CD4-positive, alpha-beta T cell treated with Interferon alpha-2 for 1 hour (primary cell): ENCODE measurements at places on chromosomes 2 and 18.

DNA sequence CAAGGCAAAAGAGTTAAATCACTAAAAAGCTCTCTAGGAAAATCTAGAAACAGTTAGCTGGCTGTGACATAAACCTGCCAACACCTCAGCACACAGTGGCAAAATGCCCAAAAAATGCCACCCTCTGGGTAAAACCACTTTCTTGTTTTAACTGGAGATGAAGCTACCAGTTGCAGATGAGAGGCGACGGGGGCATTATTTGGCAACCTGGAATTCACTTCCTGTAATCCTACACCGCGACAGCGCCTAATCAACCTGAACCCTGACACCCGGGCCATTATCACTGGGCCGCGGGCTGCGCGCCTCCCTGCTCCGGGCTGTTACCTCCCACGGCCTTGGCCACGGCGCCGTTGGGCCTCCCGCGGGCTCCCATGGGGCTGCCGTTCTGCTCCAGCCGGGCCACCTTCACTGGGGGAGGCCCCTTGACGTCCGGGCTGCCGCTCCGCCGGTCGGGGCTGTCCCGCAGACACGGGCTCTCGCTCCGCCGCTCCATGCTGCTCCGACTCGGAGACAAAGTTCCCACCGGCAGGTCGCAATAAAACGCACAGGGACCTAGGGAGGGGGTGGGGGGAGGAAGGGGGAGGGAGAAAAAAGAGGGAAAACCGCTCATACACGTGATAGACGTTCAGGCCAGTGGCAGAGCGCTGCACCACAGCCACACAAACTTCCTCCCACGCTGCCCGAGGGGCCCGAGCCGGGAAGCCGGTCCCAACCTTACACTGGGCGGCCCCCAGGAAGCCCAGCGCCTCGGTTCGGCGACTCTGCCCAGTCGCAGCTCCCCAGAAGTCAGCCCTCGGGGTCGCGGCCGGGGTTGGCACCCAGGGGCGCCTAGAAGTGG lies 2.0 kb downstream of the SATB2 start:
- DNase-seq: no peak

DNA sequence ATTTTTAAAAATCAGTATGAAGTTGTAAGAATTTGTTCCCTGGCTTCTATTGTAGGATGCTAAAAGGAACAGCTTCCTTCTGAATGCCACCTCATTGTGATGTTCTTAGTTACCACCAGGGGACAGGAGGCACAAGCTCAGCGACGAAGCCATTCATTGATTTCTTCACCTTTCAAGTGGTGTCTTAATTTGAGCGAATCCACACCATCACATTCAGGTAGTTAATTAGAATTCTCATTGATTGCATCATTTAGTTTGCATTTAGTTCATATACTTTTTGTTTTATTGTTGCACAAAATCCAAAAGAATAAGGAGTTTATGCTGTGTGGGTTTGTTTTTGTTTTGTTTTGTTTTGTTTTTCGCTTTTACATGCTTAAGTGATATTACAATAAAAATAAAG lies 23.1 kb downstream of the CYP27C1 start:
- DNase-seq: peak; percentile 27

DNA sequence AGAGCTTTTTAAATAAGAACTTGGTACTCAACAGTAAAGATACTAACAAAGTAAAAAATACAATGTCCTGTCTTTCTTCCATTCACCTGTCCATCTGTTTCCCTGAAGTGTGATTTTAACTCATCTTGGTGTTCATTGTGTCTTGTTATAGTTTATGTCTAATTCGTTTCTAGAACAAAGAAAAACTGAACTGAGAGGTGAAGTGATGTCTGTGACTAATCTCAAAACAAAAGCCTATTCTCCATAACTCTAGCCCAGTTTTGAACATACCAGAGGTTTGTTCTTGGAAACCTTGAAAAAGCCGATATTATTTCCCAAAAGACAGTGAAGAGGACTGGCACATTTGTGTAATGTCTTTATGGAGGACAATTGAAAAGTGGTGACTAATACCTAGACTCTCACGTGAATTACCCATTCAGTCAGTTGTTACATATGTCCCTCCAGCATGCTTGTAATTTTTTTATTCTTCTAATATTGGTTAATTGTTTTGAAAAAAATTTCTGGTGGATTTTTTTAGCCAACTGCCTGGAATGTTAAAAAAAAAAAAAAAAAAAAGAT lies 725.8 kb downstream of the SATB2 start:
- no peak for DNase-seq

DNA sequence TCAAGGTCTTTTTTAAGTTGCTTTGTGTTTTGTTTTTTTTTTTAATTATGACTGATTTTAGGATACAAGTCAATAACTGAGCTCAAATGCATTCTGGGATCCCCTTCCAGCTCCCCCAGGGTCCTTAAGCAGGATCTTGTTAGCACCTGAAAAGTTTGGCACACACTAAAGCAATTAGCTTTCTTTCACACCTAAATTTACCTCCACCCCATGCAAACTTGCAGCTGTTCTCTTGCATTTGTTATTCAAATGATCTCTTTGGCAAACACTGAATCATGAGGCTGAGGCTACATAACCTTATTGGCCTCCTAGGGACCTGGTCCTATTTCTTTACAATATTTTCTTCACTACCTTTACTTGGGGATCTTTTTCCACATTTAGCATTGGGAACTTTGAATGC lies 2026.1 kb upstream of the CELF4 start:
- DNase-seq: no peak

DNA sequence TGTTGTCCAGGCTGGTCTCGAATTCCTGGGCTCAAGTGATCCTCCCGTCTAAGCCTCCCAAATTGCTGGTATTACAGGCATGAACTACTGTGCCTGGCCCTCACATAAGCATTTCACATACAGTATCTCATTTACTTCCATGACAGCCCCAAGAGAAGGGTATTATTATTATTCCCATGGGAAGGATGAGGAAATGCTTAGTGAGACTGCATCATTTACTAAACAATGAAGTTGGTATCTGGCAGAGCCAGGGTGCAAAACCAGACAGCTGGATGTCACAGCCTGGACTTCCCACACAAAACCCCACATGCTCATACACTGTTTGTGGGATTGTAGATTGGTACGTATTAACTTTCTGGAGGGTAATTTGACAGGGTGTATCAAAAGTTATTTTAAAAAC lies 29.9 kb downstream of the DAPL1 start:
- DNase-seq: no peak

DNA sequence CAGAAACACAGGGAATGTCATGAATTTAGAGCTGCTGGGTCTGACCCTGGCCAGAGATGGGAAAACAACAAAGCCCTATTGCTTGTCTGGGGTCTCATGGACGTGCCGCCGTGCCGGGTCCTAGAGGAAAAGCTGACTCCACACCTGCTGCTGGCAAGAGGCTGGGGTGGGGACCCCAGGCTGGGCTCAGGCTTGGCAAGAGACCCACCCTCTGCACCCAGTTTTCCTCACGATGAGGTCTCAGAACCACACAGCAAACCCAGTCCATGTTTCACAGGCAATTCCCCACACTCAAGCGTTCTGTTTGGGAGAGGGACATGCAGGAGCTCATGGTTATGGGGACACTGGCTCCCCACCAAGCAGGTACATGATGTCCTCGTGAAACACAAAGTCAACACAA lies 367.3 kb upstream of the SALL3 start:
- no peak for DNase-seq

- DNase-seq: peak; percentile 3
Observed at GRCh38 chr2:191243154-191243553, 2.0 kb upstream of the MYO1B start.

GRCh38 chr2:188450732-188451483 lies 159.2 kb downstream of the GULP1 start:
- DNase-seq: no peak

DNA sequence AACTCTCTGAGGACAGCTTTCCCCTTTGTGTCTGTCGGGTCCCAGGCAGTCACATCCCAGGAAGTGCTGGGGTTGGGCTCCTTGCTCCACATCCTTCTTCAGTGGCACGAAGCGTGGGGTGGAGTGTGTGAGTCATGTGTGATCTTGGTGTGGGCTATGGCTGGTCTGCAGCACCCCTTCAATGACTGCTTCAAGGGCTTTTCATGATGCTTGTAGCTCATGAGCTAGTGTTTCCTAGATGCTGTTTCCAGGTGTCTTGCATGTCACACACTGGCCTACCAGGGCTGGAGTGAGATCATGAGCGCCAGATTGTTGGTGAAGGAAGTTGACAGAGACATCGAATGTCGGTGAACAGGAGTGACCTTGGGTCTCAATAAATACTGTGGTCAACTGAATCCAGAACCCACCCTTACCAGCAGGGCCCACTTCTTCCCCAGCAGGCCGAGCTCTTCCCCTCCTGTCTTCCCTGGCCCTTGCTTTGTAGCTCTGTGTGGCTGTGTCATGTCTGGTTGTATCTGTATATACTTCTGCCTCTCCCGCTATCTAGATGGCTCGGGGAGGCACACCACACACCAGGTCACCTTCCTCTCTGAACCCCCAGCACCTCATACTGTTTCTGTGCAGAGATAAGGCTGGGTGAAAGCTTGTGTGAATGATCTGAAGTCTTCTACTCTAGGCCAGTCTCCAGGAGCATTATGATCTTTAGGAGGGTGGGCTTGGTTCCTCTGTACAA lies 3.8 kb downstream of the C2orf92 start:
- no peak for DNase-seq

GRCh38 chr2:46269544-46270273 lies 27.5 kb upstream of the EPAS1 start:
- no peak for DNase-seq

- DNase-seq: no peak
Observed at GRCh38 chr2:141468761-141469160, 662.1 kb downstream of the LRP1B start.

- no peak for DNase-seq
Observed at GRCh38 chr2:136178941-136179601, 61.1 kb upstream of the CXCR4 start.

GRCh38 chr2:181457121-181457740 lies at the start of gene ITGA4:
TSS of gene ITGA4 (plus strand) at chr2:181457386. CDS start at chr2:181457655, 269 bp downstream.
- peak; percentile 88 for DNase-seq

GRCh38 chr2:7745369-7745768 lies 828.2 kb downstream of the RNF144A start:
- DNase-seq: no peak

DNA sequence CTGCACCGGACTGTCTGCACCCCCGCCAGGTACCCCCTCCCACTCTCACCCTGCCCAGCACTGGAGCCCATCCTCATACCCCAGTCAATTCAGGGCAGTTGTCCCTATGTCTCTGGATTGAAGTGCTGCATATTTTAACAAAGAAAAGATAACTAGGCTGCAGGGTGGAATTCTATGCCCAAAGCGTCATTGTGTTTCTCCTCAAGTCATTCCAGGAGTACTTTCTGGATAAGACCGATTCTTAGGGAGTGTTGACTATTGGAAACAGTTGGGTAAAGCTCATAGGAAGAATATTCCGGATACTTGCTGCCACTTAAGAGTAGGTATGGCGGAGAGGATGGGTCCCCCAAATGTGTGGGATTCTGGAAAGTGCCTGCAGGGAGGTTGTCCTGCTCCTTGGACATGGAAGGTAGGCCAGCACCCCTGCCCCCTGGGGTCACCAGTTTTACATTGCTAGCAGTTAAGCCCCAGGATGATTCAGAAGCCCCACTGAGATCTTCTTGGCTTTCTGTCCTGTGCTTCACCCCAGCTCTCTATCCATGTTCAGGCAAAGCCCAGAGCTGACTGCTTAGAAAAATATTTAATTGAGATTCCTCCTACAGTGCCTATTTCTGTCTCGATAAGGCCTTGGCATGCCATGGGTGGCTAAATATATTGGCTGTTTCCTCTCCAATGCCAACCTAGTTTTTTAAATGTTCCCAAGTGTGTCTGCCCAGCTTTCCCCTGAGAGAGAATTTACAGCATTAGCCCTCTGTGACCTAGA lies 48.2 kb downstream of the RPL37A start:
- DNase-seq: no peak

GRCh38 chr2:53768242-53768542 lies 588 bp downstream of the CHAC2 start:
- no peak for DNase-seq

GRCh38 chr2:240205772-240206171 lies 65.3 kb upstream of the OTOS start:
- DNase-seq: no peak

DNA sequence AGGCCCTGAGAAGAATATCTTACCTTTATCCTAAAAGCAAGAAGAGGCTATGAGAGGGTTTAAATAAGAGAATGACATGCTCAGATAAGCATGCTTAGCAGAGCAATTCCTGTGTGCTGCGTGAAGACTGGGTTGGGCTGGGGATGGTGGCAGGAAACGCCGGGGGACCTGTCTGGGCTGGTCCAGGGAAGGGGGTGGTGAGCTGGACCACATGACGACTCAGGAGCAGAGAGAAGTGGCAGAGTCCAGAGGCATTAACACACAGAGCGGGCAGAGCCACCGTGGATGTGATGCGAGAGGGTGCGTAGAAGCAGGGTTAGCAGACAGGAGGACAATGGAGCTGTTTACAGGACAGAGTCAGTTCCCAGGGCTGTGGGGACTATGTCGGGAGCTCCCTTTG lies 84.5 kb downstream of the ZBTB7C start:
- no peak for DNase-seq

DNA sequence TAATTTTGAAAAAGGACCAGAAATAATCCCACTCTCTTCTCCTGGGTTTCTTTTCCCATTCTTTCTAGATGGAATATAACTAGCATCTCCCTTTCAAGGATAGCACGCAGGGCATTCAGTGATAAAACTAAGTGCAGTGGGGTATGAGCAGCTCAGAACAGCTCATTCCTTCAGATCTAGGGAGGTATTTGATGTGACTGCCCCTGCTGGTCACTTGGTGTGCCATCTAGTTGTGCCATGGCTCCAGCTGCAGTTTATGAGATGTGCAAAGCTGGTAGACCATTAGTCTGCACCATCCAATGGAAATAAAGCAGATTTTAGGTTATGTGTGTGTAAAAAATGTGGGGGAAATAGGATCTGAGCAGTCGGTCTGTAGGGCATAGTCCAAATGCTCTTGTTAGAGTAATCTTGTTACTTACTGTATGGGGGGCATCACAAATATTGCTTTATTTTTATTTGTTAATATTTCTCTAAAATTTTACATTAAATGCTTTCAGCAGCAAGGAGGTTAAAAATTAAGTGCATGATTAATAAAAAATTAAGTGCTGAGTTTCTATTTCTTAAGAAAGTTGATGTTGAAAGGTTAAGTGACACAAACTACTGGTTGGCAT lies 38.9 kb downstream of the CTAGE1 start:
- DNase-seq: peak; percentile 41

DNA sequence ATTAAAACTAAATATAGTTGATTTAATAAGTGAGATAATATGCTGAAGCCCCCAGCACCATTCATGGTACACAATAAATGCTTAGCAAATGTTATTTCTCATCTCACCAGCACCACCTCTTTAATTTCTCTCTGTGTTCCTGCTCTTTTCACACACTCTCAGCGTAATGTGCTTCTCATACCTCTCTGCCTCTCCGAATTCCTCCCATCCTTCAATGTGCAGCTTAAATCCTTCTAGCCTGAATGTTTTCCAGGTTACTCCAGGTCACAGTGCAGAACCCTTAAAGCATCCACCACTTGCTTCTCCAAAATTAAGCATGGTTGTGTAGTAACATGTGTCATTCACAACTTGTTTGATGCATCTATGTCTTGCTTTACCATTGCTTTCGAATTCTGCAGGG lies 119.6 kb downstream of the MCFD2 start:
- DNase-seq: no peak

- DNase-seq: no peak
Observed at GRCh38 chr2:57759131-57759530, 287.5 kb upstream of the VRK2 start.

GRCh38 chr2:60861736-60862135 lies 19.6 kb upstream of the REL start:
- no peak for DNase-seq
